Left lung (tissue), 14 donors: ENCODE measurements at places on chromosomes 12 and 14. TPM values are rescaled to one million over a fixed set of nuclear protein-coding genes. Genes with fewer than 3 reads are reported as not detected.
A peak's percentile ranks its signal among the peaks of the same experiment; 100 is the strongest.

DNA sequence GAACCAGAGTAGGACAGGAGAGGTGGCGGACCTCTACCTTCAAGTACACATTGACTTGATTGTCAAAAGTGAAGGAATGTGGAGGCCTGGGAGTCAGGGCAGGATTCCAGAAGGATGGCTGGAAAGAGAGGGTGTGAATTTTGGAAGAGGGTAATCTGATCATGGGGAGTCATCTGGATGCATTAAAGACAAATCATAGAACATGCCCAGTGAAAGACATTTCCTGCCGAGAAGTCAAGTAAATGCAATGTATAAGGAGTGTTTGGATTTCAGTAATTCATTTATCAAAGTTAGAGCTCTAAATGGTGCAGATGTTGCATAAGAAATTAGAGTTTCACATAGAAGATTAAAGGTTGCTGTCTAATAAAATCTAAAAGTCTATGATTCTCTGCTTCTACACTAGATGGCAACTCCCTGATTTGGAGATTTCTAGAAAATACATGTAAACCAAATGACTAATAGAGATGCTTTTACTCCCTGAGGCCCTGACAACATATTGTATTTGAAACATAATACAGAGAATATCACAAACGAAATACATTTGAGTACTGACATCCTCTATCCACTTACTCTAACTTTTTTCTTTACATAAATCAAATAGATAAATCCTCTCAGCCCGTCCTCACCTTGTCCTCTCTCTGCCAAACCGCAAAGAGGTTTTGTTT, 91.3 kb downstream of the KCNA5 start:
- no peaks in the 10 kb centered on the region for H3K4me1 ChIP-seq
- DNase-seq: no peak
- no peak overlapping the region for H3K27ac ChIP-seq

DNA sequence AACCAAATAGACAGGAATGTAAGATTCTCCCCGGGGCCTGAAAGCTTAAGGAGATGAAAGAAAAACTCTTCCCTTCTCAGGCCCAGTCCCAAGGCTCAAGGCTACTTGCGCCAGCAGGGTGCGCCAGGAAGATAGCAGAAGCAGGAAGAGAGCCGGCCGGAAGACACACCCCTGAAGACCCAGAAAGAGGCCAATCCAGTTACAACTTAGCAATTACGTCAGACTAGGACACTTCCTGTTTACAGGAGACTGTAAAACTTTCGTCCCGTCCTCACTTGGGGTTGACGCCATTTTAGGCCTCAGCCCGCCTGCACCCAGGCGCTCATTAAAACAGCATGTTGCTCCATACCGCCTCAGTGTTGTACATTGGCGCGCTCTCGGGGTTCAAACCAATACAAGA, 9.4 kb downstream of the COX16 start:
- no peak for DNase-seq
- no peaks in the 10 kb centered on the region for H3K27me3 ChIP-seq
- no peak overlapping the region for H3K27ac ChIP-seq
- peaks cover 10% of the 10 kb centered on the region for H3K36me3 ChIP-seq
- H3K4me3 ChIP-seq: no peak overlapping the region
- no peaks in the 10 kb centered on the region for H3K4me1 ChIP-seq

DNA sequence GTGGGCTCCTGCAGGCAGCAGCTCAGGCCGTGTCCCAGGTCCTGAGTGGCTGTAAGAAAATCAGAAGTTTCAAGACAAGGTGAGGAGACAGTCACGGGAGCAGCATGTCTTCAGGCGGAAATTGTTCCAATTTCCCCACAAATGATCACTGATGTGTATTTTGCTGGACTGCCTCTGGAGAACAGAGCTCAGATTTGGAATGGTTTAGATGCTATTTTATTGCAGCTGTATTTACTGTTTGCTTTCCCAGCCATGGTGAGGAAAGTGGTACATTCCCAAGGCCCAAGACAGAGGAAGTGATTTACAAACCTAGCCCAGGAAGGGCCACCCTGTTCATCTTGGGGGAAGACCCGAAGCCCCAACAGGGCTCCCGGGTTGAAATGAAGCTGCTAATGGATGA, 195.6 kb downstream of the CHST11 start:
- peak overlapping the region; percentile 15 for H3K27ac ChIP-seq
- peaks cover 5% of the 10 kb centered on the region for H3K4me1 ChIP-seq
- DNase-seq: no peak
- no peaks in the 10 kb centered on the region for H3K36me3 ChIP-seq
- H3K4me3 ChIP-seq: no peak overlapping the region
- H3K27me3 ChIP-seq: no peaks in the 10 kb centered on the region

The RNF212B gene
- not detected for total RNA-seq

The TTC6 gene
- total RNA-seq: 7.1 TPM

DNA sequence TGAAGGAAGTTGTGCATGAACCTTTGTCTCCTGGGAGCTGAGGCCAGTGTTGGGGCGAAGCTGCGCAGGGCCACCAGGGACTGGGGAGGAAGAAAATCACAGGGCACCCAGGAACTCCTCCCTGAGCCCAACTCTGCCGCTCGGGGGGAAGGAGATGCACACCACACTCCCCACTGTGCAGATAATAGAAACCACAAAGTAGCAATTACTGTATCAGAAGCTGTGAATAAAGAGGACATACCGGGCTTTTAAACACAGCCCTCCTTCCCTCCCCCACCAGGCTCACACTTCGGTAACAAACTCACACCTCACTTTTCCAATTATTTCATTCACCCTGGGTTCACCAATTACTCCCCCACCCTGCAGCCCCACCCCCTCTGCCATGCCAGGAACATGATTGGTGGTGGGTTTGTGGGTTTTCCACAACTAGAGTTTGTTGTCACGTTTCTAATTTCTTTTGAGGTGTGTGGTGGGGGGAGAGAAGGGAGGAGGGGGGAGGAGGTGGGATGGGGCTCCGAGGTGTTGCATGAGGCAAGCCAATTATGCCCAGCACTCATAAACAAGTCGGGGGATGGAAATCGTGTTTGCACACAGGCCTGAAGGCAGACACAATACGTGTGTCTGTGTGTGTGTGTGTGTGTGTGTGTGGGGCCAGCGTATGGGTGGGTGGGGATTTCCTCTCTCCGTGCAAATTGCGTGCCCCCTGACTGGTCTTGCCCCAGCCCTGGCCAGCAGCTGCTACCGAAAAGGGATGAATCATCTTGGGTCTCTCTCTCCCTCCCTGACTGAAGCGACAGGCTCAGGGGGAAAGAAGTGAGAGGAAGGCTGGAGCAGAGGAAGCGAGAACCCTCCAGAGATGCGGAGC, 103.3 kb downstream of the RBM19 start:
- H3K4me1 ChIP-seq: no peaks in the 10 kb centered on the region
- no peak overlapping the region for H3K27ac ChIP-seq
- no peak for DNase-seq

DNA sequence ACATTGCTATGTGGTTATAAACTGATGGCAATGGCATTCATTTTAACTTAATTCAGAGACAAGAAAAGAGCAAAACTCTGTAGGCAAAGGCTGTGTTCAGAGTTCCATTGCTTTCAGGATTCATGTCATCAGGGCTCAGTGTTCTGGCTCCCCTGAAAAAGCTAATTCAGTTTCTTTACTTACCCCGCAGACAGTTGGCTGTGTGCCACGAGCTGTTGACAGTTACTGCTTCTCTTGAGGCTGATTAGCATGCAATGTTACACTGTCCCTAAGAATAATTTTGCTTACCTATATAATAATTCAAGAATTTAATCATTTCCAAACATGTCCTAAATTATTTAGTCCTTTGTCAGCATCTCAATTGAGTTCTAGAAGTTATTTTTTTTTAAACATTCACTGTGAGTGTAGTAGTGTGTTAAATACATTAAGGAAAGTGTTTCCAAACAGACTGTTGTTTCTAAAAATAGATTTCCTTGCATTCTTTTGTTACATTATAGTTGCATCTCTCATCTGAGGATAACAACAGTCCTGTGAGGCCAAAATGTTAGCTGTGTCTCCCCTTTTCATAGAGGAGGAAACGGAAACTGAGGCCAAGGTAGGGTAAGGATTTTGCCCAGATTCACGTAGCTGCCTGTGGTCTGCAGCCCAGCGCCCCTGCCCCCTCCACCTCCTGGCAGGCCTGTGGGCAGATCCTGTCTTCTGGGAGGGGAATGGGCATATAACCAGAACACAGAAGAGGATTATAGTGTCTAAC, 98.6 kb downstream of the PELI2 start:
- H3K27ac ChIP-seq: no peak overlapping the region
- H3K4me1 ChIP-seq: peaks cover 12% of the 10 kb centered on the region
- DNase-seq: no peak
- no peaks in the 10 kb centered on the region for H3K27me3 ChIP-seq
- H3K4me3 ChIP-seq: no peak overlapping the region

DNA sequence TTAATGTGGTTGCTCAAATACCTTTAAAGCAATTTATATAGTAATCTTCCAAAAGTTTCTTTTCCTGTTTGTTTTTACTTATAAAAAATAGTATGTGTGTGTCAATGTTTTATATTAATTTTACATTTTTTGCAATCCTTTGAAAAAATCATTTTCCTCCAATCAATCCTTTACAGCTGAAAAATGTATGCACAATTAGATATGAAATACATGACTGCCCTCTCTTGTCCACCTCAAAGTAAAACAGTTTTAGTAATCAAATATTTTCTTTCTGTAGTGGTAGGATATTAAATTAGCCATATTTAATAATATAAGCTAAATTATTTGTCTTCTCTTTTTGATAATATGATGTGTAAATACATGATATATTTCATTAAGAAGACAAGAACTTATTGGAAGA, 269.9 kb downstream of the ADAMTS20 start:
- H3K4me3 ChIP-seq: no peak overlapping the region
- H3K4me1 ChIP-seq: peaks cover 4% of the 10 kb centered on the region
- DNase-seq: peak; percentile 56
- no peak overlapping the region for H3K27ac ChIP-seq
- no peaks in the 10 kb centered on the region for H3K36me3 ChIP-seq

- DNase-seq: no peak
- no peak overlapping the region for H3K4me3 ChIP-seq
- no peaks in the 10 kb centered on the region for H3K36me3 ChIP-seq
- peak overlapping the region; percentile 39 for H3K27ac ChIP-seq
Observed at GRCh38 chr12:123089140-123089539, 61.8 kb downstream of the PITPNM2 start.

The TWF1 gene
- 75.9 TPM for total RNA-seq

DNA sequence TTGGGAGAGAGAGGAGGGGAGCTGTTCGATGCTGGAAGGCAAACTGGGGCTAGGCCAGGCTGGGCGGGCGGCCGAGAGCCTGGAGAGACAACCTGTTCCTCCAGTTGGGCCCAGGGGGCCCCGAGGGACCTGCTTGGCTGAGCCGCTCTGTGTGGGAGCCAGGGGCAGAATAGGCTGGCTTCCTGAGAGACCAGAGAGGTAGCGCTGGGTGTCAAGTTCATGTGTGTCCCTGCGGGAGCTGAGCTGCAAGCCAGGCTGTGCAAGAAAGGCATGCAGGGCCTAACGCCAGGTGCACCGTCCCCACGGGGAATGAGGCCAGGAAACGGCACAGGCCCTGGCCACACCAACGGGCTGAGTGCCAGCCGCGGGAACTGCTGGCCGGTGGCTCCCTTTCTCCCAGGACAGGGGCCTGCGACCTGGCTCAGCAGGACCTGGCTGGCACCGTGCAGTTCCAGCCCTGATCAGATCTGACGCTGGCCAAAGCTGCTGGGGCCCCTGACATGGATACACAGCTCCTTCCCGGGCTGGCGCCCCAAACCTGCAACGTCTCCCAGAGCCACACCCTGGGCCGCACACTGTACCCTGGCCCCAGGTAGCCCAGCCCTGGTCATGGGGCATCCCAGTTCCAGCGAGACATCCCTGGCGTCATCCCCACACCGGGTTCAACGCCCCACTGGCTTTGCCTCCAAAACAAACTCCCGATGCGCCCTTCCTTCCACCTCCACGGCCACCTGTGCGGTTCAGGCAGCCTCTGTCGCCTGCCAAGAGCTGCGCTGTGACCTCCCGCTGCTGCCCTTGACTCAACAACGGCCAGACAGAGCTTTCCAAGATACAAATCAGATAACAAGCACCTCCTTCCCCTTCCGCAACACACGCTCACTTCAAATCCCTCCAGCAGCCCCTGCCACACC, 65.0 kb downstream of the RFLNA start:
- no peak for DNase-seq
- no peak overlapping the region for H3K4me3 ChIP-seq
- H3K27ac ChIP-seq: no peak overlapping the region
- peaks cover 97% of the 10 kb centered on the region for H3K36me3 ChIP-seq

- H3K36me3 ChIP-seq: no peaks in the 10 kb centered on the region
- no peaks in the 10 kb centered on the region for H3K27me3 ChIP-seq
- no peak overlapping the region for H3K27ac ChIP-seq
- no peak overlapping the region for H3K4me3 ChIP-seq
- DNase-seq: peak; percentile 37
Observed at GRCh38 chr12:77133566-77133965, 68.2 kb upstream of the E2F7 start.

The AICDA gene
- total RNA-seq: 0.17 TPM

- no peaks in the 10 kb centered on the region for H3K4me1 ChIP-seq
- no peak for DNase-seq
- no peak overlapping the region for H3K4me3 ChIP-seq
- H3K27me3 ChIP-seq: no peaks in the 10 kb centered on the region
Observed at GRCh38 chr12:93514853-93515252, 47.5 kb downstream of the MRPL42 start.

The CLEC4C gene
- not detected for total RNA-seq

The MIP gene
- not detected for total RNA-seq

The SLC5A8 gene
- 1.0 TPM for total RNA-seq

DNA sequence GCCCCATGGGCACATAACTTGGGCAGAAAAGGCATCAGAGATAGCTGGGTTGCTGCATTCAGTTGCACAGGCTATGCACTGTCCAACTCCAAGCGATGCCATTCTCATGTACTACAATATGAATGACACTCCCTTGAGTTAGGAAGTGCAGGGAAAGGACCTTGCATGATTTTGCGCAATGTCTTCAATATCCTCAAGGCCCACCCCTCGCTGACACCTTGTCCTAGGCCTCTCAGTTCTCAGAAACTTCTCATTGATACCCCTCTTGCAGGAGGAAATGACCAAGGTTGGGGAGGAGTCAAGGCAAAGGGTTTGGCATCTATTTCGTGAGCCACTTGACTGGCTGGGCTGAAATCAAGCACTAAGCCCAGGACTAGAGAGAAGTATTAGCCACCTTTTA, 70.4 kb downstream of the ARL6IP4 start:
- H3K4me1 ChIP-seq: no peaks in the 10 kb centered on the region
- H3K36me3 ChIP-seq: no peaks in the 10 kb centered on the region
- no peak overlapping the region for H3K4me3 ChIP-seq
- no peak for DNase-seq
- H3K27ac ChIP-seq: no peak overlapping the region
